Activated T-helper 17 cell treated with anti-CD3 and anti-CD28 coated beads, Interleukin-2, amount 50 U/mL, for 72 hours (primary cell): ENCODE measurements at places on chromosomes 4 and X.

DNA sequence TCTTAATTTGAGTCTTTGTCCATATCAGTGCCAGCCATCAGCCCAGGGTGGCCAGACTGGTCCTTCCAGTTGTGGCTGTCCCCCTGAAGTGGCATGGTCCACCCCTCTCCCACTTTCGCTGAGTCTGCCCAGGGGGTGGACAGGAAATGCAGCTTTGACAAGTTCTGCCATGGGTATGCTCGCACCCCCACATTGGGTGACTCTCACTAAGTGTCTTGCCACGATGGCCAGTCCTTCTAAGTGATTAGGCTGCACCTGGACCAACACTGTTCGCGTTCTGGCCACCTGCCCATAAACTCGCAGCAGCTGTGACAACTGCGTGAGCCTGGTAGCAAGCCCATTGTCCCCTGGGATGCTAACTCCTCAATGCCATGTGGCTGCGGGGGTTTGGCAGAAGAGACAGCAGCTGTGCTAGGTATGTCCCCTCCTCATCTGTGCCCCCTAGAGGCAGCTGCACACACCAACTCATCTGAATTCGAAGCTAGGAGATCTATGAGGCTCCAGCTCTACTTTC, 10.0 kb upstream of the LNX1 start:
- no peak for ATAC-seq

DNA sequence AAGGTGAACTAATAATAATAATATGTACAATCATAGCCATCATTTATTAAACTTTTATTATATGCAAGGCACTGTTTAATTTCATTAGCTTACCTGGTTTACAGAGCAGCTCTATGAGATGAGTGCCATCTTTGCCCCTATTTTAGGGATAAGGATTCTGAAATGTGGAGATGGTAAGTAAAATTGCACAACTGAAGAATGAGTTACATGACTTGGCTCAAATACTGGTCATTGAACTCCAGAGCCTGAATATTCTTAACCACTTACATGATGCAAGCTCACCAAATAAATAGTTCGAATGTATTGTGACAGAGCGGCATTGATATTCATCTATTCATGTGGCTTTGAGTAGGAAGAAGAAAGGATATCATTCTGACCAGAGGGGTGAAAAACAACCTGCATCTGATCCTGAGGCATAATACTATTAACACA, 11.7 kb downstream of the ALB start:
- ATAC-seq: no peak

DNA sequence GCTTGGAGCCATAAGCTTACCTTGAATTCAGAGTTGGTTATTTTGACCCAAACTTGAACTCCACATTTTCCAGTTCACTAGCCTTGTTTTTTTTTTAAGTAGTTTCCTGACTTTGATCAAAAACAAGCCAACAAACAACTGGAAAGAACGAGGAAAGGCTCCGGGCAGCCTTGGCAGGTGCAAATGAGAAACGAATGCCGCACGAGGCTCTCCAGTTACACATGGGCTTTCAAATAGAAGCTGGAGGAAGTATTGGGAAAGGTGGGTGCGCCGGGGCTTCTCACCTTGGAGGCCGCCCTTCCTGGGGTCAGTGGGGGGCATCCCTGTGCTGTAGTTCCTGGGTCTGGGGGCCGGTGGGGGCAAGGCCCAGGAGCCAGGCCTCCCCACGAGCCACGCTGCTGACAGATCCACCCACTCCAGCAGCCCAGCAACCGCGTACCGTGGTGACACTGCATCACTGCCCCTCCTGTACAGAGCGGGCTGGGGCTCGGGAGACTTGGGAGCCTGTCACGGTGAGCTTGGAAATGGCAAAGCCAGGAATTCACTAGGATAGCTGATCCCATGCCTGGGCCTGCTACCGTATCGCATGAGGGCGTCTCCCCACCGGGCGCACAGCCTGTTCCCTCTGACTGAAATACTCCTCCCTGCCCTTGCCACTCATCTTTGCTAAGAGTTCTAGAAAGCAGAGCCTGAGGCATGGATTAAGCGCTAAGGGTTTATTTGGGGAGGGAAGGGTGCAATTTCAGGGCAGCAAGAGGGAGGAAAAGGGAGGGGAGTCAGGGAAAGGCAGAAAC, 50.9 kb upstream of the ADRA2C start:
- ATAC-seq: no peak

DNA sequence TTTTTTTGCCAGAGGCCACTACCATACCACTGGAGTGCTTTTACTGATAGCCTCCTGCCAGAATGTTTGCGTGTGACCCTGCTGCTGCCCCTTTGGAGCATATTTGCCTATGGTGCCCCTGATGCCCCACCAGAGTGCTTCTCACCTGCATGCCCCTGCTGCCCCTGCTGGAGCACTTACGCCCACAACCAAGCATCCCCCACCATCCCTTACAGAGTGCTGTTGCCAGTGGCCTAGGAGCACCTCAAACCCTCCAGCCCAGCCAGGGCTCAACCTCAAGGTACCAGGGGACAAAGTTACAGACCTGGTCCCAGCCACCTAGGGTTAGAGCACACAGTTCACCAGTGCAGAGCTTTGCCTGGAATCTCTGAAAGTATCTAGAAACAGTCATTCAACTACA, 207.2 kb downstream of the CFAP299 start:
- no peak for ATAC-seq
